Stimulated activated CD4-positive, alpha-beta T cell treated with anti-CD3 and anti-CD28 coated beads, Interleukin-2, amount 100 ng/mL, for 24 hours (primary cell): ENCODE measurements at places on chromosomes 5 and 9.

DNA sequence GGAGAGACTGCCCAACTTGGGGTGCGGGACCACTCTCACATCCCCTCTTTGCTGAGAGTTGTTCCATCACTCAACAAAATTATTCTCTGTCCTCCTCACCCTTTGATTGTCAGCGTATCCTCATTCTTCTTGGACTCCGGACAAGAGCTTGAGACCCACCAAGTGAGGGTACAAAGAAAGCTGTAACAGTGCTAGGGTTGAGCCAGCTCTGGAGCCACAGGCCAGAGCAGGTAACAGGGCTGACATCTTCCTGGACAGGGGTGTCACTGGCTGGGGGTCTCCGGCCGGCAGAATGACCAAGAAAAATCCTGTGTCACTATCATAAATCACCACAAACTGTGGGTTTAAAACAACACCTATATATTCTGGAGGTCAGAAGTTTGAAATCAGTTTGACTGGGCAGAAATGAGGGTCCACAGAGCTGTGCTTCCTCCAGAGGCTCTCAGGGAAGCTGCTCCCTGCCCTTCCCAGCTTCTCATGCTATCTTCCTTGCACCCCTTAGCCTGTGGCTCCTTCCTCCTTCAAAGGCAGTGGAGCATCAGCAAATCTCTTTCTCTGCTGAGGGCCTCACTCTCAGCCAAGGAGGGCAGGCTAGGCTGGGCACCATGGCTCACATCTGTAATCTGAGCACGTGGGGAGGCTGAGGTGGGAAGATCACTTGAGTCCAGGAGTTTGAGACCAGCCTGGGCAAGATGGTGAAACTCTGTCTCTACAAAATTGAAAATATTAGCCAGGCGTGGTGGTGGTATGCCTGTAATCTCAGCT is 4.1 kb upstream of the BBLN start:
- DNase-seq = no peak

- no peak for DNase-seq
These were observed 58.4 kb downstream of the ZNF510 start for GRCh38 chr9:96719521-96719920.

- no peak for DNase-seq
These were observed 13.0 kb downstream of the RGS7BP start for GRCh38 chr5:64518793-64519192.

DNA sequence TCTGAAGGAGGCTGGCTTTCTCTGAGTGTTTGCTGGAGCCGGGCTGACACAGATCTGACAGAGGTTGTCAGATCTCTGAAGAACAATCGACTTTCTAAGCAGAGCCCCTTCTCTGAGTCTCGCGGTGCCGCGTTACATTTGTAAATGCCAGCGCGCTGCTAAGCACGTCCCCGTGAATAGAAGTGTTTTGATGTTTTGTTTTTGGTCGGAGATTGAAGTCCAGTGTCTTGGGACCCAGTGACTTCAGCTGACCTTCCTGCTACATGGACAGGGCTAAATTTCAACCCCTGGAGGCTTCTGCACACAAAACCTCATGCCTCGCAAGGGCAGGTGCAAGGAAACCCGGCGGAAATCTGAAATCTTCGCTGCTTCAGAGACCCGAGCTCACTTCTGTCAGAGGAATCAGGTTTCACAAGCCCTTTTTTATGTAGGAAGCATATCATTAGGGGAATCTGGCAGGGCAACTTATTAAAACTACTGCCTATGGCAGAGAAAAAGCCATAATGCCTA is 27.2 kb downstream of the NEUROG1 start:
- no peak for DNase-seq

- DNase-seq = no peak
These were observed 16.6 kb downstream of the SV2C start for GRCh38 chr5:76099756-76100155.

GRCh38 chr5:156914371-156914737 is 48.7 kb downstream of the TIMD4 start:
- DNase-seq = no peak

- no peak for DNase-seq
These were observed 258.4 kb upstream of the TAS2R1 start for GRCh38 chr5:9888501-9888901.

GRCh38 chr5:31846934-31847333 is 208.0 kb downstream of the PDZD2 start:
- no peak for DNase-seq

GRCh38 chr5:72046106-72046505 is 61.2 kb upstream of the MAP1B start:
- no peak for DNase-seq

GRCh38 chr9:124450241-124450924 is at the start of gene ADGRD2:
ADGRD2 (plus strand) TSS chr9:124450451; CDS start chr9:124451667, 1,216 bp downstream.
- no peak for DNase-seq

- no peak for DNase-seq
These were observed 186.1 kb upstream of the MAST4 start for GRCh38 chr5:66410122-66410521.

DNA sequence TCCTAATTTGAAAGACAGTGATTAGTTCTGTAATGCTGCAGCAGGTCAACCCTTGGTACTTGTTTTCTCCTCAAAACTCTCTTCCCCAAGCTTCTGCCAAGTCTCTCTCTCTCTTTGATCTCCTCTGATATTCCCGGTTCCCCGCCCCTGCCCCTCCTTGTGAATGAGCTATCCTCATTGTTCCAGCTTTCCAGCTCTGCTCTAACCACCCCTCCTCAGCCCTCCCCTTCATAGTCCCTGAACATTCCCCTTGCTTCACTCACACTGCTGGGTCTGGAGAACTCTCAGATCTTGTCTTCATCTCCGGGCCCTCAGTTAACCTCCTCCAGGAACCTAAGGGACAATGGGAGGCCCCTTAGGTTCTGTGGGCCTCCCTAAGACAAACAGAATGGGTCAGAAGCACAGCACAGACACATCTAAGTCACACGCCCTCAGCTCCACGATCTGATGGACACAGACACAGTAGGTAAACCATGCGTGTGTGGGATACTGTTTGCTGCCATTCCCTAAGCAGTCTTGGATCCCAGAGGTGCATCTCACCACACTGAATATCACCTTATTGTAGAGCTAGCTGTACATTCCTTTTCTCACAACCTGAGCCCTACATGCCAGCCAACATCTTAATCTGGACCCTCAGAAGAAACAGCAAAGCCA is 17.4 kb upstream of the LARP1 start:
- DNase-seq = no peak

DNA sequence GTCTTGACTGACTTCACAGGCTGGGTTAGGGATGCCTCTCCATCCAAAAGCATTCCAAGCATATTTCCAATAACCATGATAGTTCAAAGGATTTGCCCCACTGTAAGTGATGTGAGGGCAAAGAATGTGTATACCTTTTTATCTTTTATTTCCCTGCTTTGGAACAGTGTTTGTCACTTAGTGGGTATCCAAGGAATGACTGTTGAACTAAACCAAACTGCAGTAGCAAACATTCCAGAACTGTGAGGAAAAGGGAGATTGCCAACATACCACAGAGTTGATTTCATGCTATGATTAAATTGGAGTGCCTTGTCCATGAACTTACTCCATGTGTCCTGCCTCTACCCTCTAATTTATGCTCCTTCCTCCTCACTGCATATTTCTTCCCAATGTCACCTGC is 400.0 kb downstream of the KIAA0825 start:
- no peak for DNase-seq

- no peak for DNase-seq
These were observed 154.0 kb downstream of the GDNF start for GRCh38 chr5:37685816-37686215.
